ENCODE measurements at places on chromosomes 1 and 21. TPM values are rescaled to one million over a fixed set of nuclear protein-coding genes. Genes with fewer than 3 reads are reported as not detected.

GRCh38 chr1:177281901-177282300 is 111.1 kb downstream of the BRINP2 start:
- no peak for DNase-seq

DNA sequence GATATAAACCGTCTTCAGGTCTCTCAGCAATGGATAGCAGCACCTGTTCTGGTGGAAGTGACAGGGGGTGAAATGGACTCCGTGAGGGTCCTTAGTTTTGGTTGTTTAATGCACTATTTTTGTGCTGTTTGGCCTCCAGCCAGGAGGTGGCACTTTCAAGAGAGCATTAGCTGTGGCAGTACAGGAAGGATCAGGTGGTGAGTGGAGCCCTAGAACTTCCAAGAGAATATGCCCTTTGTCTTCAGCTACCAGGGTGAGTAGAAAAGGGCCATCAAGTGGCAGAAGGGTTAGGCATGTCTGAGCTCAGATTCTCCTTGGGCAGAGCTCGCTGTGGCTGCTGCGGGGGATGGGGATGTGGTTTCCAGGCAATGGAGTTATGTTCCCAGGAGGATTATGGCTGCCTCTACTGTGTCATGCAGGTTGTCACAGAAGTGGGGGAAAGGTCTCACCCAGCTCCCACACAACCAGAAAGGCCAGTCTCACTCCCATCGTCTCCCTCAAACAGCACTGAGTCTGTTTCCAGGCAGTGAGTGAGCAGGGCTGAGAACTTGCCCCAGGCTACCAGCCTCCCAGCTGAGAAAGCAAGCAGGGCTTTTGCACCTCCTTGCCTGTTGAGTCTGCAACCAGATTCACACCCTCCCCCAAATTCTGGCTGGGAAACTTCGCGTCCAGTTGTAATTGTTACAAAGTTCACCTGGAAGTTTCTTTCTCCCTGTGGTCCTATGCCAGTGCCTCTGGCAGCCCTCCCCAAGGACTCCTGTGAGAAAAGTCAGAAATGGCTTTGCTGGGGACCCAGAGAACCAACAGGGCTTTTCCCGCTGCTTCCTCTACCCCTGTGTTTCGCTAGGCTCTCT is 39.1 kb upstream of the TTLL7 start:
- DNase-seq, result no peak

GRCh38 chr1:201381130-201381529 is 3.6 kb upstream of the TNNT2 start:
- no peak for DNase-seq

GRCh38 chr1:101285922-101286570 is 49.2 kb downstream of the S1PR1 start:
- DNase-seq, result no peak

DNA sequence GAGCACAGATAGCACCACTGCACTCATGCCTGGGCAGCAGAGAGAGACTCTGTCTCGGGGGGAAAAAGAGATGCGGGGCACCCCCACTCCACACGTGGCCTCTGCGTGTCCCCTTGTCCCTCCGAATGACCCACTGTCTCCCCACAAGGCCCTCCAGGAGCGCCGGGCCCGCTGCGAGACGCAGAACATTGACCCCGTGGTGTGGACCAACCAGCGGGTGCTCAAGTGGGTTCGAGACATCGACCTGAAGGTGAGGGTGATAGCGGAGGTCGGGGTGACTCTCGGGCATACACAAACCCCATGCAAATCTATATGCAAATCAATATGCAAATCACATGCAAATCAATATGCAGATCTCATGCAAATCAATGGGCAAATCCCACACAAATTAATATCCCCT is 50.3 kb upstream of the TMEM51 start:
- DNase-seq, result no peak

DNA sequence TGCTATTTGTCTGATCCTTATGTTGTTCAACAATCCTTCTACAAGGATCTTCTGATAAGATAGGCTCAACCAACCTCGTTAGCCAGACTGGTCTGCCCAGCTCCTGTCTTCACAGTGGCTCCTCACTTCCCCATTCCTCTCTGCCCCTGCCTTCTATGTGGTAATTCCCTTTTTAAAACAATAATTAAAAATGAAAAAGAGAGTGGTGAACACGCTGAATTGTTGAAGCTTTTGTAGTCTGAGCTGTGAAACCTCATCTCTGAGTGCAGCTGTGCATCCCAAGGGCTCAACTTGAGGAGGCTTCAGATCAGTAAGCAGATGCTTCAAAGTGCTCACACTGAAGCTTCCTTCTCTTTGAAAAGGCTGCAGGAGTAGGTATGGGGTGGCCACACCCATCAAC is 70.7 kb upstream of the JUN start:
- no peak for DNase-seq

DNA sequence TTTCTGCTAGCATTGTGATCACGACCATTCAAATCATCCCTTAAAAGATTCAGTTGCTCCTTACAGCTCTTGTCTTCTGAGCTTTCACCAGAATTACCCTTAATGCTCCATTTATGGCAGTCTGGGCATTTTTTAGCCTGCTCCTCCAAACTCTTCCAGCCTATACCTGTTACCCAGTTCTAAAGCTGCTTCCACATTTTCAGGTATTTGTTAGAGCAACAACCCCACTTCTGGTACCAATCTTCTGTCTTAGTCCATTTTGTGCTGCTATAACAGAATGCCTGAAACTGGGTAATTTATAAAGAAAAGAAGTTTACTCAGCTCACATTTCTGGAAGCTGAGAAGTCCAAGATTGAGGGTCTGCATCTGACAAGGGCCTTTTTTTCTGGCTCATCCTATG is 17.2 kb downstream of the MYBPH start:
- DNase-seq, result no peak

DNA sequence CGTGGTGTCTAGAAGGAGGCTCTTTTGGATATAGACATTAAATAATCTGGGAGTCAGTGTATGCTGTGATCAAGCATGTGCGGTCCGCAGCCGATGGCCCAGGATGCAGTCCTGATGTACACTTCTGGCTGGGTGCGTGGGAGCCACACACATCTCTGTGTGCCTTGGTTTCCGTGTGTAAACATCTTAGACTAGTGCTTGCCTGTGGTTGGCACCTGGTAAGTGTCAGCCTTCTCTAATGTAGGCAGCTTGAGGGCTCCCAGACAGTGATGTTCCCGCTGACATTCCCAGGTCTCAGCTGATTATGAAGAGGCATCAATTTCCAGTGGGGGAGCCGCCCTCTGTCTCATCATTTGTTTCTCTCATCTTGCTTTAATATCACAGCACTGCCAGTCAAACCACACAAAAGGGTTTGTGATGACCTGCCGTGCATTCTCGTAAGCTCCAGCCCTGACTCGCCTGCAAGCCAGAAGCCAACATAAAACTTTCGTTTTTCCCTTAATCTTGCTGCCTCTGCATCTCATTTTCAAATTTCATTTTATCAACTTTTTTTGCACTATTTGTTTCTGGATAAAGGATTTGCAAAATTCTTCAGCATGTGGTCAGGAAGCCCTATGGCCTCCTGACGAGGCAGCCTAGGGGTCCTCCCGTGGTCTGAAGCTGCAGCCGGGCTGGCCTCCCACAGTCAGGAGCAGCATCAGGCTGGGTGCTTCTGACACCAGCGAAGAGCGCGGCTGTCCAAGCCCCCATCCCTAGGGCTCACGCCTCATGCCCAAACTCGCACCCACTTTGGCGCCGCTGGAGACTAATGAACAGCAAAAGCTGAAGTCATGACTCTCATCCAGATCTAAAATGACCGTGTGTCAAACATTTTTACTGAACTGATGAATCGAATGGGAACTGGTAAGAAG is 28.1 kb downstream of the PDE9A start:
- no peak for DNase-seq

DNA sequence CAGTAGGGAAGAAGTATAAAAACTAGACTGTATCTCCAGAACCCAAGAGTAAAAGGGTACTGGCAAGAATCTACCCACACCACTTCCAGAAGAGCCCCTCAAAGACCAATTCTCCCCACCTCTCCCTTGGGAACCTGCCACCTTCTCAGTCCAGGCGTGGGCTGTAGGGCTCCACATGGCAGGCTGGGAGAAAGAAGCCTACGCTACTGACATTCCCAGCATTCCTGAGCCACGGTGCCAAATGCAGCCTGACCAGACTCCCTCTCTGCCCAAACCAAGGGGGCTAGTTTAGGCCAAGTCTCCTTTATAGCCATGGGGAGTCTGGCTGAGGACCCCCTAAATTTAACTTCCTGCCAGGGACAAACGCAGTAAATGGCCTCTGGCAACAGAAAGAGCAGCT is 2.0 kb downstream of the UBE2Q1 start:
- DNase-seq, result no peak

DNA sequence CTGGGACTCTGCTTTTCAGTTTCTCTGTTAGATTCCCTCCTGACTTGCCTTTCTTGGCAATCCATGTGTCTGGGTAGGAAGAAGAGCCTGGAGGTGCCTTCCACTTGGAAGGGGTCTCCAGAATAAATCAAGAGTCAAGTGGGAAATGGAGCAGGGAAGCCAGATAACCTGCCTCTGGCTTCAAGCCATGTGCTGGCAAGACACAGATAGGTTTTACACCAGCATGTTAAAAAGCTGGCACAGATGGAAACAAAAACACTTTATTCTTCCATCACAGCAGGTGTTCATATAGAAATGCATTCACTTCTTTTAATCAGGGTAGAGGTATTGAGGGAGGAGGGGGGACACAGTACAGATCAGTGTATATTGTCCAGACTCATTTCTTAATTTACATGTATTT is 356.9 kb upstream of the RUNX1 start:
- no peak for DNase-seq

GRCh38 chr1:8438489-8438888 is 120.6 kb downstream of the SLC45A1 start:
- no peak for DNase-seq

AMY1B gene
- not detected for total RNA-seq

KIAA1614 gene
- 0.22 TPM for total RNA-seq

ZNF695 gene
- not detected for total RNA-seq

Measured in right lobe of liver (tissue), 6 donors.